Retina (tissue), 1 donor: ENCODE measurements at places on chromosomes 6 and 20.
A peak's percentile ranks its signal among the peaks of the same experiment; 100 is the strongest.

GRCh38 chr6:40723967-40724366, 136.8 kb upstream of the LRFN2 start:
- DNase-seq: no peak

GRCh38 chr20:58549231-58550209, 34.3 kb upstream of the APCDD1L start:
- DNase-seq: no peak

DNA sequence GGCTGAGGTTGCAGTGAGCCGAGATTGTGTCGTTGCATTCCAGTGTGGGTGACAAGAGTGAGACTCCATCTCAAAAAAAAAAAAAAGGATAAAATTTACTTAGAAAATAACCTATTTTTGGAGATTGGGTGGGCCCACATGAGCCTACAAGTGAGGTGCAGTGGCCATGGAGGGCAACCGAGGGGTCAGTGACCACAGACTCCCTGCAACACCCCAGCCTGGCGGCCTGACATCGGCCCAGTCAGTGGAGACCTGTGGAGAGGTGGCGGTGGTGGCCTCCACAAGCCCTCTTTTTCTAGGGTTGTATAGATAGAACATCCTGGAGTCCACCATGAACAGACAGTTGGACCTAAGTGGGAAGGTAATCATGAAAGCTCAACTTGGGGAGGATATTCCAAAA, 52.7 kb downstream of the BTBD9 start:
- no peak for DNase-seq

GRCh38 chr6:71457929-71458328, 169.3 kb downstream of the OGFRL1 start:
- no peak for DNase-seq

DNA sequence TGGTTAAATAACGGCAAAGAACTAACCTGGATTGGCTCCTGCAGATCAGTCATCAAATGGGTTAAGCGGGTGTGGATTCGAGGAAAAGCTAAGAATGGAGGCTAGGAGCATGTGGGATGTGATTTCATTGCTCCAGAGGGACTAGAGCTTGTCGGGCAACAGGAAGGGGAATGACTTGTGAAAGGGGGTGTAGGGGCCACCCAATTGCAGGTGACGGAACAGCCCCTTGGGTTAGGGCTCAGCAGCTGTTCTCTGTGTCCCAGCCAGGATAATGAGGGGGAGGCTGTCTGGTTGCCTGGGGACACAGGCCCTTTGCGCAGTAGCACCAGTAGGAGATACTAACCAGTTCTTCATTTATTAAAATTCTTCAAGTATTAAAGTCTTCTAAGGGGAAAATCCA, 25.0 kb upstream of the MRPS18A start:
- DNase-seq: no peak

GRCh38 chr20:8076306-8077136, 55.5 kb upstream of the PLCB1 start:
- no peak for DNase-seq

DNA sequence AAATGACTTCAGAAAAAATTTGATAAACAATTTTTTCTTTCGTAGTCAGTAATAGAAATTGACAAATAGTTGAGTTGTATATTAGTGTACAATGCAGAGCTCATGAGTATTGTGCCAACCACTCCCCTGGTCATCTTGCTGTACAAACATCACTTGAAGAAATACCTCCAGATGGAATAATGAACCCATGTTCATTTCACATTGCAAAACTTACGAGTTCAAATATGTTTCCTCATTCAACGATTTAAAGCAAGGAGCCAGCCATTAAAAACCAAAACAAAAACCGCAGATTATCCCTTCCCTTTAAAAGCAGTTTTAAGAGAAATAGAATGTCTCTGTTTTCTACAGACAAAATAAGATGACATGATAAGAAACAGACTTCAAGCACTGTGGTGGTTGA, 62.5 kb downstream of the RALGAPA2 start:
- DNase-seq: no peak

DNA sequence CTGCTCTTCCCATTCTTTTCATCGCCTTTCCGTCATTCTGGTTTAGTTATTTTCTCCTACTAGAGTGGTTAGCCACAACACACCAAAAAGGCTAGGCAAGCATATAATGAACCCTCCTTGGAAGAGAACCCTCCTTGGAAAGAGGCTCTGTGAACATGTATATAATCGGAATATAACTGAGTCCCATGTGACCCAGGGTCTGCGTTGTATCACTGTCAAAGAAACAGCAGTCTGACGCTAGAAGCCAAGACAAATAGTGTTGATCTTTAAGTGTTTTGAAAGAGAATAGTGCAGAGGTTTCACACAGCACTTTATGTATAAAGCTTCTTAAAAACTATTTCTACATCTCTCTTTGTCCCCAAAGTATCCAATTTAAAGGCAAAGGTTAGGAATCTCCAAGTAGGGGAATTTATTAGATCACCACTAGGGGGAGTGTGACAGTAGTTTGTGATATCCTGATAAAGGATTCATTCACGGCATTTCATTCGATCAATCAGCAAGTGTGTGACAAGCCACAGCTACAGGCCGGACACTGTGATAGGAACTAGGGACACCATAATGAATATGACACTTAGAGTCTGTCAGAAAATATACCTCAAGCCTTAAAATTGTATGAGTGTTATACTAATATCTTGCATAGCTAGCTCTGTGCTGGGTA, 395.3 kb downstream of the CD109 start:
- peak; percentile 29 for DNase-seq

- DNase-seq: no peak
Observed at GRCh38 chr6:32187009-32187709, 2.8 kb downstream of the PBX2 start.

GRCh38 chr6:158565482-158566040, 5.7 kb downstream of the TMEM181 start:
- no peak for DNase-seq

- DNase-seq: no peak
Observed at GRCh38 chr20:24862606-24863005, 86.5 kb upstream of the CST7 start.

GRCh38 chr20:12575352-12576095, 433.2 kb upstream of the SPTLC3 start:
- DNase-seq: no peak

- no peak for DNase-seq
Observed at GRCh38 chr20:36604952-36605398, 604 bp upstream of the RAB5IF start.

DNA sequence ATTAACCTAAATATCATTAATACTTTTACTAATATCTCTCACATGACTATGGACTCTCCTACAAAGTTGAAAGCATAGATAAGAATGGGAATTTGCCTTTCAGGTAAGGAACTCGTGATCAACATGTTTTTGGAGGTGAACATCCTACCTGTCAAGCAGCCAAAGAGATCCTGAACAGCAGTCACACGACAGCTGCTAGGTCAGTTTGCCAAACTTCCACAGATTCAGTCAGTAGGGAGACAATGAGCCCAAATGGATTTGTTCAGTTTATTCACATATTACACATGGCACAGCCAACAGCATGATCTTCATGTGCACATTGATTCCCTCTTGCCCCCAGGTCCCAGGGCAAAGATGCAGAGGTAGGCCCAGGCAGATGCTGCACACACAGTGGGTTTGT, 86.1 kb upstream of the LOC128125822 start:
- DNase-seq: no peak

DNA sequence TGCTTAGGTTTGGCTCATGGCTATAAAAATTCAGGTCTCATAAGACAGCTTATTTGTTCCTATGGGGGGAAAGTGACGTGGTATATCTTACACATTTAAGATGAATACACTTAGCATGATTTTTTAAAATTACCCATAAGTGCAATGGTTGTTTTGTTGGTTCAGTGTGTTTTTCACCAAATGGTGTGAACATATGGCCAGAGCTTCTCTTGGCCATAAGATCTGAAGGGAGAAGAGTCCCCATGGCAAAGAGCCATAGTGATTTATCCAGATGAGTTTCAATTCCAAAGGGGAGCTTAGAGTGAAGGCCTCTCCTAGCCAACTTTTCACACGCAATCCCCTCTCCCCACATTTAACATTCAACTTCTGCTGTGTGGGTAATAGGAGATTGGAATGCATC, 107.6 kb downstream of the TMEM242 start:
- no peak for DNase-seq

GRCh38 chr6:81999270-81999669, 246.8 kb upstream of the TENT5A start:
- no peak for DNase-seq

GRCh38 chr6:84492241-84493165, 265.1 kb upstream of the CEP162 start:
- no peak for DNase-seq

DNA sequence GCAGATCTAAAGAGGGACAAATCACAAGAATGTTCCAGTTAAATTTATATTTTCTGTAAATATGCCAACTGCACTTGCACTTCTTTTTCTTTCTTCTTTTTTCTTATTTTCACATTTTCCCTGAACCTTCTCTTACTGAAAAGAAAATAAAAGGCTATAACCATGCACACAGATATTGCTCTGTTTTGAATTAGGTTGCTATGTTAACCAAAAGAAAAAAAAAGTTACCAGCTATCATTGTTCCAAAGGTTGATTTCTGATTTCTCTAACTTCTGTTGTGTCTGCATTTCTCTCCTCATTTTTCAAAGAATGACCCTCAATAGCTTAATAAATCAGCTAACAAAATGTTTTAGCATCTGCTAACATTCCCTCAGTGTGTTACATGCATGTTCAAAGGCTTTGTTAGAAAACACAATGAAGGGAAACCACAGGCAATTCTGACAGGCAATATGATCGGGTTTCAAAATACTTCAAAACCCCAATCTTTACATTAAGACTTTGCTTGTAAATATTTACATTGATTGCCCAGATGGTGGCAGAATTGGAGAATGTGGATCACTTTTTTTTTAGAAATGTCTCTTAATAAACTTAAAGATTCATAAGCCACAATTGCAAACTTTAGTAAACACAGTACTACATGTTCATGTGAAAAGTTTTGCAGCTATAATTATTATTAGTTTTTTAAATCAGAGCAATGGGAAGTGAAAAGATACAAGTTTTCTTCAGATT, 928.3 kb upstream of the FLRT3 start:
- no peak for DNase-seq

GRCh38 chr6:150755042-150755441, 110.5 kb upstream of the MTHFD1L start:
- DNase-seq: no peak

GRCh38 chr6:105949869-105950268, 136.3 kb upstream of the PRDM1 start:
- DNase-seq: no peak

- DNase-seq: no peak
Observed at GRCh38 chr6:138397128-138398122, 6.6 kb upstream of the HEBP2 start.

GRCh38 chr6:106611030-106611429, 18.3 kb downstream of the RTN4IP1 start:
- DNase-seq: no peak

GRCh38 chr6:148713921-148714320, 32.9 kb upstream of the UST start:
- DNase-seq: no peak

GRCh38 chr20:59400708-59401107, 100.3 kb downstream of the EDN3 start:
- no peak for DNase-seq

GRCh38 chr6:55033016-55033546, 141.2 kb upstream of the HCRTR2 start:
- no peak for DNase-seq

- peak; percentile 92 for DNase-seq
Observed at GRCh38 chr6:158703837-158704822, 54.3 kb downstream of the SYTL3 start.

GRCh38 chr6:160270347-160270746, 11.7 kb upstream of the SLC22A2 start:
- DNase-seq: no peak
